ENCODE measurements at places on chromosomes 16 and 17. TPM values are rescaled to one million over a fixed set of nuclear protein-coding genes. Genes with fewer than 3 reads are reported as not detected.

PALB2 gene
- total RNA-seq: 11.6 TPM

GP2 gene
- not detected for total RNA-seq

TEX19 gene
- 0.32 TPM for total RNA-seq

SLC7A6 gene
- total RNA-seq: 33.9 TPM

CCR7 gene
- 0.84 TPM for total RNA-seq

TSPOAP1 gene
- total RNA-seq: not detected

PAQR4 gene
- total RNA-seq: 43.1 TPM

CMIP gene
- total RNA-seq: 126 TPM

TRPV2 gene
- total RNA-seq: 0.40 TPM

RND2 gene
- 0.07 TPM for total RNA-seq

TTYH2 gene
- 1.7 TPM for total RNA-seq

FBXW10 gene
- total RNA-seq: 0.97 TPM

MYLK3 gene
- 0.03 TPM for total RNA-seq

ZP2 gene
- not detected for total RNA-seq

GNGT2 gene
- total RNA-seq: 1.1 TPM

EXOC3L1 gene
- 0.18 TPM for total RNA-seq

KLHL10 gene
- total RNA-seq: not detected

WWP2 gene
- total RNA-seq: 23.4 TPM

LGALS9B gene
- total RNA-seq: not detected

RNF167 gene
- total RNA-seq: 123 TPM

PRR29 gene
- 0.75 TPM for total RNA-seq

CRYM gene
- total RNA-seq: 1.7 TPM

NKD1 gene
- 0.31 TPM for total RNA-seq
